Stimulated activated CD4-positive, alpha-beta T cell treated with anti-CD3 and anti-CD28 coated beads, Interleukin-15, amount 100 ng/mL, for 1 hour (primary cell): ENCODE measurements at places on chromosomes 3 and 15.

- DNase-seq: no peak
Observed at GRCh38 chr15:96457841-96458240, 127.3 kb downstream of the NR2F2 start.

GRCh38 chr15:77804210-77804609, 171.5 kb upstream of the LINGO1 start:
- DNase-seq: no peak

DNA sequence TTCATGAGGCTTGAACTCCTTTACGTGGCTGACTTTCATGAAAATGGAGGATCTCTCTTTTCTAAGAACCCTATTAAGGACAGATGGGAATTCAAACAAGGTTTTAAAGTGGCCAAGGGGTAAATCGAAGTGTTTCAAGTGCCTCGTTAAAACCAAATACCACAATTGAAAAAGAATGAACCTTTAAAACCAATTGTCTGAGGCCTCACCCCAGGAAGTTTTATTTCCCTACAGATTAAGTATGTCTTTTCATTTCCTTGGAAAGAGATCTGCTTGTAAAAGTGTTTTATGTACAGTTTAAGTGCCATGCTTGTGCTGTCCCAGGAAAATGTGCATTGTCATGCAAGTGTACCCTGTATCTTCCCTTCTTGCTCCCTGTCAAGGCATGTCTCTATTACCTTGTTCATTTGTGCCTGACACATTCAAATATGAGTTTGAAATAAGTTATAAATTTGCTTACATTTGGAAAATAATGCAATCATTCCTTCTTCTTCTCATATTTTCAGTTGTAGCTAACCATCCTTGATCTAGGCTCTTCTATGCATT, 138.7 kb downstream of the ZPLD1 start:
- no peak for DNase-seq

DNA sequence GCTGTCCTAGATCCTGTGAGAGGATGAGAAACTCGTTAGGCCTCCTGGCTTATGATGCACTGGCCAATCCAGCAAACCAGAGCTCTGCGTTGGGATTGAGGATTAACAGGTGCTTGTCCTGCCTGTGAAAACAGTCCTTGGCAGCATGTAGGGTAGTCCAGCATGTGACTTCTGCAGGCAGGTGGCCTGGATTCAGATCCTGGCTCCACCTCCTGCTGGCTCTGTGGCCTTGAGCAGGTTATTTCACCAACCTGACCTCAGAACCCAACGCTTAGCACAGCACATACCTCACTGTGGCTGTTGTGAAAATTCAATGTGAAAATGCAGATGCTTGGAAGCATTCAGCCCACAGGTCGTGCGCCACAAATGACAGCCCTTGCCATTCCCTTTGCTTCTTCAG, 33.6 kb downstream of the PLA2G4D start:
- no peak for DNase-seq

DNA sequence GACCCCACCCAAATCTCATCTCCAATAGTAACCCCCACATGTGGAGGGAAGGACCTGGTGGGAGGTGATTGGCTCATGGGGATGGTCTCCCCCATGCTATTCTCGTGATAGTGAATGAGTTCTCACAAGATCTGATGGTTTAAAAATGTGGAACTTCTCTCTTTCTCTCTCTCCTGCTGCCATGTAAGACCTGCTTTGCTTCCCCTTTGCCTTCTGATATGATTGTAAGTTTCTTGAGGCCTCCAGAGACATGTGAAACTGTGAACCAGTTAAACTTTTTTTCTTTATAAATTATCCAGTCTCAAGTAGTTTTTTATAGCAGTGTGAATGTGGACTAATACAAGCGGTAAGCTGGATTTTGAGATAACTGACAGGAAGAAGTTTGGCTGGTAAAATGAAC, 60.3 kb upstream of the MBNL1 start:
- DNase-seq: no peak

DNA sequence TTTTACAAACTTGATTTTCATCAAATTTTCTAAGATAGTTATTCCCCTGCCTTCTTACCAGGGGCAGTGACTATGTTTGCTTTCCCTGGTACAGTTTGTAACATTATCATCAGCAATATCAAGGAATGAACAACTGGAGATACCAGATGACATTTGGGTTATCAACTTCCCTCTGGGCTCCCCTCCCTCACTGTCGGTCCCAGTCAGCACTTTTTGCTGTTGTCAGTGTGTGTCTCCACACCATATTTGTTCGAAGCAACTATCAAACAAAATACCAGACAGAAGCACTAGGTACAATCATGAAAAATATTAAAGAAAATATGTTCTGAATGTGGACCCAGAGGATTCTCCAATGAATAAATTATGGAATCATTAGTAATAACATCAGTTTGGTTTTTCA, 75.3 kb downstream of the PLOD2 start:
- no peak for DNase-seq

DNA sequence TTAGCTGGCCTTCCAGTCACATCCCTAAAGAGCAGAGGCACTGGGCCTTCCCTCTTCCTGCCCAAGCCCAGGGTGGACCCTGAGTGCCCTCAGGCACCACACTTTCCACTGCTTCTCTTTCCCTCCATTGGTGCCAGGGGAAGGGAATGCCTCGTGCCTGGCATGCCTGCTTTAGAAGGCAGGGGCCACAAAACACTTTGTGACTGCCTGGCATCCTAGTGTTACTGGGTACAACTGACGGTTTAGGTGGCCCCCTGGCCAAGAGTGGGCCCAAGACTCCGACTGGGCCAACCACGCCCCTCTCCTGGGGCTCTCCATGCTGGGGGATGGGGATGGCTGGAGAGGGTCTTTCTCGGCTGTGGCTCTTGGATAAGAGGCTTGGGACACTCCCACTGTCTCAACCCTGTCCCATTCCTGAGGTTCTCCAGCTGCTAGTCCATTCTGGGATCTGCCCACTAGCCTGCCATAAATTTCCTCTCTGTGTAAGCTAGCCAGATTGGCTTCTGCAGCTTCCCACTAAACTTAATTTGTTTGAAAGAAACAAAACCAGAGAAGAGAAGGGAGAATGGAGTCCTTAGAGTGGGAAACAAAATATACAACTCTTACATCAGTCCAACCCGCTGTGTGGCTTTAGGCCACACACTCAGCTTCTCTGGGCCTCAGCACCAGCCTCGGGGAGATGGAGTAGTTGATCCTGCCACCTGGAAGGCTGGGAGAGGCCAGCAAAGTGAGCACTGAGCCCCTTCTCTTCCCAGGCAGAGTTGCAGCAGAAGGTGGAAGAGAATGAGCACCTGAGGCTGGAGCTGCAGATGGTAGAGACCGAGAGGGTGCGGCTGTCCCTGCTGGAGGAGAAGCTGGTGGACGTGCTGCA, 24.1 kb upstream of the GP9 start:
- DNase-seq: no peak

GRCh38 chr3:195249858-195250464, 21.0 kb downstream of the XXYLT1 start:
- DNase-seq: no peak

DNA sequence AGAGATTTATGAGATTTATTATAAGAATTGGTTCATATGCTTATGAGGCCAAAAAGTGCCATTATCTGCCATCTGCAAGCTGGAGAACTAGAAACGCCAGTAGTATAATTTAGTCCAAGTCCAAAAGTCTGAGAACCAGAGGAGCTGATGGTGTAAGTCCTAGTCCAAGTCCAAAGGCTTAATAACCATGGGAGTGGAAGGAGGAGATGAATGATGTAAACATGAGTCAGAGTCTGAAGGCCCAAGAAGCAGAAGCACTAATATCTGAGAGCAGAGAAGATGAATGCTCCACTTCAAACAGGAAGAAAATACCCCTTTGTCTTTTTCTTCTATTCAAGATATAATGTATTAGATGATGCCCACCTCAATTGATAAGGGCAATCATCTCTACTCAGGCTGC, 185.7 kb downstream of the CGGBP1 start:
- DNase-seq: no peak

DNA sequence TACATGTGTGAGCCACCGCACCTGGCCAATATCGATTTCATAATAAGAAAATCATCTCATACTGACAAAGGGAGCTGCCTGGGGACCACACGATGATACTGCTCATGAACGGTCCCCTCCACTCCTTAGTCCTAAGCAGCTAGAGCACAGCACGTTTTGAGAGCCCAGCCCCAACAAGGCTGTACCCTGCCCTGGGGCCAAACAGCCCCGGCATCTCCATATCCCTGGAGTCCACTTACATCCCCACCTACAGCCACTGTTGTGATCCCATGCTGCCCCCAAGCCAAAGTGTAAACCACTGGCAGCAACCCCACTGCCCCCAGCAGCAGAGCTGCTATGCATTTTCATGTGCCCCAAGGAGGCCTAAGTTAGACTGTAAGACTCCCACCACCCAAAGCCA, 52.8 kb downstream of the ADAM10 start:
- DNase-seq: no peak

DNA sequence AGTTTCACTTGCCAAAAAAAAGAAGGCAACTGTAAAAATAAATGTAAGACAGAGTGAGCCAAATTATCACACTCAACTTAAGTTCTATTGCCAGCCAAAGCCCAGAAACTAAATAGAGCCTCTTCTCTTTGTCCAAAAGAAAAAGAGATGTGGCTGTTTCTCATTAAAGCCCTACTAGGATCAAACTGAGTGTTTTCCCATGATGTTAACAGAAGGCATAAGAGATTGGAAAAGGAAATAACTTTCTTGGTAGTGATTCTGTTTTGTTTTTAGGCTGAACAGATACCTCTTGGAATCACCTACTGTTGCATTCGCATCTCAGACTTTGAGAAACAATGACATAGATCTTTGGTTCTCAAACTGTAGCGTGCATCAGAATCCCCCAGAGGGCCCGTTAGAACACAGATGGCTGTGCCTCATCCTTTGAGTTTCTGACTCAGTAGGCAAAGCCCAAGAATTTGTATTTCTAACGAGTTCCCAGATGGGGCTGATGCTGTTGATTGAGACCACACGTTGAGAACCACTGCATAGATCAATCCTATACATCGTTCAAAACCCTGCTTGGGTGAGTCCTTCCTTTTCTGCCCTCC, 42.5 kb upstream of the SRGAP3 start:
- no peak for DNase-seq

DNA sequence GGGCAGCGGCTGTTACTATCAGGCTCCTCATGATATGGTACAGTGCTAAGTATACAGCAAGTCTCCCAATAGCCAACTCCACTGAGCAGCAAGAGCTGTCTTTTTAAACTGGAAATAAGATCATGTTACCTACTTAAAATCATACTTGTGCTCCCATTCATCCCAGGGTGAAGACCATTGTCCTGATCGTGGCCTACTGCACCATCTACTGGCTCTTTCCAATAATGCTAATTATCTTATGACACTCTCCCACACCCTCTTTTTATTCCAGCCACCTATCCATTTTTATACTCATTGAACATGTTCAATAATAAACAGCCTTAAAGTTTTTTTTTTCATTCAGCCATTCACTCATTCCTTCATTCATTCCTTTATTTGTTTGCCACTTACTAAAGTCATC, 117.7 kb downstream of the GBE1 start:
- DNase-seq: no peak

GRCh38 chr15:20358779-20359414, 182.7 kb downstream of the GOLGA6L6 start:
- DNase-seq: no peak

DNA sequence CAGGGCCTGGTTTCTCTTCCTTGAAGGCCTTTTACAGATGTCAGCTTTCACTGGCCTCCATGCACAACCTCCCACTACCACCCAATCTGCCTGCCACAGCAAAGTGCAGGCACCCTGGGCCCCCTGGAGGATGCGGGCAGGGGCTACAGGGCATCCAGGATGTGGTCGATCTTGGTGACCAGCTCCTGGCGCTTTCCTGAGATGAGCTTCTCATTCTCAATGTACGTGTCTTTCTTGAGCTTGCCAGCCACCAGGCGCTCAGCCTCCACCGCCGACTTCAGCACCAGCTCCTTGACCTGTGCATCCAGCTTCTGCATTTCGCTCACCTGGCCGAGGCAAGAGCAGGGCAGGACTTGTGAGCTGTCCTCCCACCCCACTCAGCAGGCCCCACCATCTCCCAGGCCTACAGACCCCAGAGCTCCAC, 30.3 kb downstream of the RPN1 start:
- DNase-seq: no peak

GRCh38 chr15:85316244-85316934, 64.0 kb upstream of the AKAP13 start:
- DNase-seq: peak; percentile 16

GRCh38 chr3:194045289-194045688, 90.7 kb upstream of the HES1 start:
- no peak for DNase-seq

DNA sequence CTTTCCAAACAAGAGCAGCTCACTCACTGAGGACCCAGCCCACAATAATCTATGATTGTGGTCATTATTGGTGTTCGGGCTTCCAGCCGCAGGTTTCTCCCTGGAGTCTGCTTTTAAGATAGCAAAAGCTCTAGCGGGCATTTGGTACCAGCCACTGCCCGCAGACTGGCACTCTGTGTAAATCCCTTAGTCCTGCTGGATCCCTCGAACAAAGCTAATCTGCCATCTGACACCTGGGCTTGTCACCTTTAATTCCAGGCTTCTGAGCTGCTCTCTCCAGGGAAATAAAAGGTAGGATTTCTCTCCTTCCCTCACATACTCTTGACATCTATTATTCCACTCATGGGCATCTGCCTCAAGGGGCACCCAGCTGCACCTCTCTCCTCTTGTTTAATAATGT, 158.7 kb downstream of the PDCD6IP start:
- DNase-seq: no peak

- no peak for DNase-seq
Observed at GRCh38 chr3:60277361-60277800, 973.9 kb downstream of the FHIT start.

DNA sequence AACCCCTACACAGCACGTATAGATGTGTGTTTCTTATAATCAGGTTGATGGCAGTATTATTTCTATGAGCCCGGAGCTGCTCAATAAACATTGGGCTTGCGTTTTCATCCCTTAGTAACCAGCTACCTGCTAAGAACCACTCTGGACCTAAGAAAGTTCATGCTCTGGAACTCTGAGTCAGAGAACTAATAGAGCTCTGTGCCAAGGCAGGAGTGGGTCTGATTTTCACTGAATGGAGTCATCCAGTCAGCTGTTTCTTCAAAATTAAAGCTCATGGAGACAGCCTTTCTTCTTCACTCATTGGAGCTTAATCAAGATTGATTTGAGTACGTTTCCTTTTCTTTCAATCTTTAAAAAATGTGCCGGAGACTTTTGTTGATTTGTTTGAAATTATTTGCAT, 145.7 kb downstream of the BBX start:
- DNase-seq: no peak

DNA sequence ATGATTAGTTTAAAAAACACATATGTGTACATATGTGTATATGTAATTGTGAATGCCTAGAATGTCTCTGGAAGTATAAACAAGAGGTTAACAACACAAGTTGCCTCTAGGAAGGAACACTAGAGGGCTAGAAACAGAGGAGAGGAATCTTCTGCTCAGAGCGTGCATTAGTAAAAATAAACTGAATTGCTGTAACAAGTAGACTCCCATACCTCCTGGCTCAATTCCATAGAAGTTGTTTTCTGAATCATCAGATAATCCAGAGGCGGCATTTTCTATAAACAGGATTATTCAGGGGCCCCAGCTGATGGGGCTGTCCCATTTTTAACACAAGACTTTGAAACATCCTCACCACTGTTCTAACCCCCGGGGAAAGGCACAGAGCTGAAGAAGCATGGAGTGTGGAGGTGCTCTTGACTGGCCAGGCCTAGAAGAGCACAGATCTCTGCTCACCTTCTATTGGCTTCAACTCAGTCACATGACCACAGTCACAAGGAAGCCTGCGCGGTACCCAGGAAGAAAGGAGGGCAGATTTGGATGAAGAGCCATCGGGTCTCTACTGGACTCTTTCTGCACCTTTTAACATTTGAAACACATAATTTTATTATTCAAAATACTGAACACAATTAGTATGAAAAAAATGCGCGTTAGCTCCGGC, 145.7 kb downstream of the TLE3 start:
- no peak for DNase-seq

- DNase-seq: no peak
Observed at GRCh38 chr3:74845081-74845480, 230.6 kb upstream of the CNTN3 start.
